Activated CD4-positive, alpha-beta T cell treated with anti-CD3 and anti-CD28 coated beads, Interleukin-2, amount 10 ng/mL, durations not matched to agents 7 days and 5 days (primary cell): ENCODE measurements at places on chromosomes 3 and 15. TPM values are rescaled to one million over a fixed set of nuclear protein-coding genes. Genes with fewer than 3 reads are reported as not detected.

GRCh38 chr3:84637272-84637671, 321.5 kb upstream of the CADM2 start:
- H3K27me3 ChIP-seq: no peaks in the 10 kb centered on the region
- no peak overlapping the region for H3K27ac ChIP-seq
- H3K36me3 ChIP-seq: no peaks in the 10 kb centered on the region
- no peak for DNase-seq
- no peak overlapping the region for H3K4me3 ChIP-seq

Gene DUOX2
- 0.02 TPM for total RNA-seq

DNA sequence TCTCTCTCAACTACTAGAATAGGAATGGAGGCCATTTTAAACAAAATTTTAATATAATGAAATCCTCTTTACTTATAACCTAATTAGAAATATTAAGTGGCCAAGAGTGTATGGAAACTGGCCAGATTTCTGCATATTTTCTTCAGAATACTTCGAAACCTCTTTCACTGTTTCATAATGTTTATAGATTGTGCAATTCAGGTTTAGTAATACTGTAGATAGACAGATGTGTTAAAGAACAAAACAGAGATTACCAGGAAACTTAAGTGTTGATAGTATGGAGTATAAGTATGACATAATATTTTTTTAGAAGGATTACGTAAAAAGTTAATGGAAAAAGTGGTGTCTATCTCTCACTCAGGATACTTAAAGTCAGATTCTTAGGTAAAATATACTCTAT, 4.7 kb downstream of the ABHD5 start:
- peaks cover 8% of the 10 kb centered on the region for H3K36me3 ChIP-seq
- DNase-seq: no peak
- no peak overlapping the region for H3K4me3 ChIP-seq
- no peak overlapping the region for H3K27ac ChIP-seq
- H3K4me1 ChIP-seq: peaks cover 36% of the 10 kb centered on the region
- H3K27me3 ChIP-seq: peaks cover 2% of the 10 kb centered on the region

Gene TUSC2
- 17.7 TPM for total RNA-seq

Gene CLDN1
- total RNA-seq: not detected
